CD4-positive, alpha-beta T cell (primary cell): ENCODE measurements at places on chromosomes 5 and 9.
A peak's percentile ranks its signal among the peaks of the same experiment; 100 is the strongest.

- no peak overlapping the region for H3K4me3 ChIP-seq
- no peak for DNase-seq
- H3K36me3 ChIP-seq: no peaks in the 10 kb centered on the region
Measured at GRCh38 chr5:143156086-143156485, 247.4 kb downstream of the NR3C1 start.

DNA sequence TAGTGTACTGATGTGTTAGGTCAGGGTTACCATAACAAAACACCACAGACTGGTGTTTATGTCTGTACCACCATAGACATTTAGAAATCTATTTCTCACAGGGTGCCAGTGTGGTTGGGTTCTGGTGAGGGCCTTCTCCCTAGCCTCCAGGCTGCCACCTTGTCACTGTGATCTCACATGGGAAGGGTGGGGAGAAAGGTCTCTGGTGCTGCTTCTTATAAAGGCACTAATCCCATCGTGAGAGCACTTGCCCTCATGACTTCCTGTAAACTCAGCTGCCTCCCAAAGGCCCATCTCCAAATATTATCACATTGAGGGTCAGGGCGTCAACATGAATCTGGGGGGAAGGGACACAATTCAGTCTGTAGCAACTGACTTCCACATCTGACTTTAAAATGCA is 49.8 kb downstream of the PIK3R1 start:
- H3K27ac ChIP-seq: no peak overlapping the region
- H3K4me1 ChIP-seq: peaks cover 40% of the 10 kb centered on the region
- no peaks in the 10 kb centered on the region for H3K27me3 ChIP-seq
- peaks cover 4% of the 10 kb centered on the region for H3K36me3 ChIP-seq
- no peak overlapping the region for H3K4me3 ChIP-seq
- no peak for DNase-seq

- H3K4me3 ChIP-seq: no peak overlapping the region
- H3K36me3 ChIP-seq: no peaks in the 10 kb centered on the region
- no peak overlapping the region for H3K27ac ChIP-seq
- no peaks in the 10 kb centered on the region for H3K27me3 ChIP-seq
- no peaks in the 10 kb centered on the region for H3K4me1 ChIP-seq
Measured at GRCh38 chr5:31908396-31908795, 265.7 kb downstream of the GOLPH3 start.

DNA sequence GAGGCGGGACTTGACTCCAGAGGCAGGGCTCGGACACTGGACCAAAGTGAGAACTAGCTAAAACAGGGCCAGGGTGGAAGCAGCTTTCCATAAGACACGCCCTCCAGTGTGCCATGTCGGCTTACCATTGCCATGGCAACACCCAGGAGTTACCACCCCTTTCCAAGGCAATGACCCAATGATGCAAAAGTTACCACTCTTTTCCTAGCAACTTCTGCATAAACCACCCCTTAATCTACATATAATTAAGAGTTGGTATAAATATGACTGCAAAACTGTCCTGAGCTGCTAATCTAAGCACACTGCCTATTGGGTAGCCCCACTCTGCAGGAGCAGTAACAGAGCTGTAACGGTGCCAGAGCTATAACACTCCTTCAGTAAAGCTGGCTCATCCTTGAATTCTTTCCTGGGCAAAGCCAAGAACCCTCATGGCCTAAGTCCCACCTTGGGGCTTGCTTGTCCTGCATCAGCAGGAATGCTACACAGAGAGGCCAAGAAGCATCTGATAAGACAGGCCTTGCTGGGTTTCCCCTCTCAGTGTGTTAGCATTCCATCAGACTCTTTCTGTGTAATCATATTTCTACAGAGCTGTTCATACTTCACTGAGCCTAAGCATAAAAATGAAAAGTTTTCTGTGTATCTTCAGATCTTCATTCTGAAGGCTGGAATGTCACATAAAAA is 262.7 kb upstream of the KLF9 start:
- no peak overlapping the region for H3K27ac ChIP-seq
- DNase-seq: no peak
- no peaks in the 10 kb centered on the region for H3K36me3 ChIP-seq
- no peaks in the 10 kb centered on the region for H3K27me3 ChIP-seq
- no peaks in the 10 kb centered on the region for H3K4me1 ChIP-seq

- no peaks in the 10 kb centered on the region for H3K36me3 ChIP-seq
- no peak for DNase-seq
- no peak overlapping the region for H3K27ac ChIP-seq
- H3K27me3 ChIP-seq: no peaks in the 10 kb centered on the region
- H3K4me3 ChIP-seq: no peak overlapping the region
Measured at GRCh38 chr5:39395521-39395920, 29.3 kb downstream of the DAB2 start.

DNA sequence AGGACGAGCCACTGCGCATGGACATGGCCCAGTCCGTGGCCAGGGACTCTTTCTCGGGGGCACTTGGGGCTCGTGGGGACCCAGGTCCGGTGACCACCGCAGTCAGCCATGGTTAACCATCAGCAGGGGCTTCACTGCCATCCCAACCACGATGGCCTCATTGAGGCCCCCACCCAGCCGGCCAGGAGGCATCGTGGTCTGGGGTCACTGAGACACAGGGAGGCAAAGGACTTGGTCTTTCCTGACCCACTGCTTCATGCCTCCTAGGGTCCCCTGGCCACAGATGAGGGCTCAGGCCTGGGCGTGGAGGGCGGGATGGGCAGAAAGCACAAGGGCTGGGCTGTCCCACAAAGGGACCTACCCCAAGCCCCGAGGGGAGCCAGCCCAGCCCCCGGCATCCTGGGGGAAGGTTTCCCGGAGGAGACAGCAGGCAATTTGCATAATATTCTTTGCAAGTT is 6.6 kb downstream of the NACC2 start:
- H3K4me3 ChIP-seq: no peak overlapping the region
- no peak overlapping the region for H3K27ac ChIP-seq
- H3K27me3 ChIP-seq: no peaks in the 10 kb centered on the region
- no peak for DNase-seq
- no peaks in the 10 kb centered on the region for H3K36me3 ChIP-seq

DNA sequence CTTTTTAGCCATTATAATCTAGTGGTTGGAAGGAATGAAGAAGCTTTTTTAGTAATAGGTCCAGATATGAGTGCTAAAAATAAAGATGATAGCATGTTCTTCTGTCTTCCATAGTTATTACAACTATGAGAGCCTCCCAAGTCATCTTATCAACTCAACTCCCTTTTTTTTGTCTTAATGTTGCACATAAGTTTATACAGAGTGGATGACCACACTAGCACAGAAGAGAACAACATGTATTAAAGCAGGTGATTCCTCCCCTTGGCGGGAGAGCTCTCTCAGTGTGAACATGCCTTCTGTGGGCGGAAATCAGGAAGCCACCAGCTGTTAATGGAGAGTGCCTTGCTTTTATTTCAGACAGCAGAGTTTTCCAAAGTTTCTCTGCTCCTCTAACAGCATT is 40.1 kb upstream of the STX17 start:
- no peaks in the 10 kb centered on the region for H3K27me3 ChIP-seq
- no peaks in the 10 kb centered on the region for H3K36me3 ChIP-seq
- DNase-seq: no peak
- no peaks in the 10 kb centered on the region for H3K4me1 ChIP-seq
- no peak overlapping the region for H3K4me3 ChIP-seq

- no peak overlapping the region for H3K27ac ChIP-seq
- no peaks in the 10 kb centered on the region for H3K36me3 ChIP-seq
- DNase-seq: no peak
- no peak overlapping the region for H3K4me3 ChIP-seq
- no peaks in the 10 kb centered on the region for H3K4me1 ChIP-seq
Measured at GRCh38 chr5:17123010-17123409, 94.4 kb upstream of the BASP1 start.

DNA sequence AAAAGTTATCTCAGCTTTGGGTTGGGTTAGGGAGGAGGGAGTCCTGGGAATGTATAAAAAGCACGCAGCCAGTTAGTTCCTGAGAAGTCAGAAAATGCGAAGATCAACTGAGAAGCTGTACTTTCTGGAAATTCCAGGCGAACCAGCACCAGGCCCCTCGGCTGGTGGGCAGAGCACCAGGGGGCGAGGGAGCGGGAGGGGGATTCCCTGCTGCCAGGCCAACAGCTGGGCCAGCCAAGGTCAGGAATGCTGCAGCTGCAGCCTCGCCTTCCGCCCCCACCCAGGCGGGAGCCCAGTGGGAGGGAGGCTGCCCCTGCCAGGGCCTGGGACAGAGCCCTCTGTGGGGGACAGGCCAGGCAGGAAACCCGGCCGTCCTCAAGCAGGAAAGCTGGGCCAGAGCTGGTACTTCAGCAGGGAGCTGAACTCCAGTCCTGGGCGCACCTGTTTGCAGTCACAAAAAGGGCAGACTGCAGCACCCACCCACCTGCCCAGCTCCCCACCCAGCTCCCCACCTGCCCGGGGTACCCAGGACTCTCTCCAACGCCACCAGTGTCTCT is 35.5 kb downstream of the VAV2 start:
- no peaks in the 10 kb centered on the region for H3K36me3 ChIP-seq
- peaks cover 27% of the 10 kb centered on the region for H3K4me1 ChIP-seq
- no peak overlapping the region for H3K4me3 ChIP-seq
- H3K27ac ChIP-seq: peak overlapping the region; percentile 4

GRCh38 chr9:134365791-134366222 is 39.6 kb downstream of the RXRA start:
- H3K27ac ChIP-seq: no peak overlapping the region
- H3K27me3 ChIP-seq: no peaks in the 10 kb centered on the region
- no peaks in the 10 kb centered on the region for H3K36me3 ChIP-seq
